ENCODE measurements at places on chromosomes 11 and 22. TPM values are rescaled to one million over a fixed set of nuclear protein-coding genes. Genes with fewer than 3 reads are reported as not detected.
A peak's percentile ranks its signal among the peaks of the same experiment; 100 is the strongest.

Gene BEST1
- total RNA-seq = not detected

Gene OR52I1
- total RNA-seq = not detected

Gene GSTT2B
- total RNA-seq = 0.36 TPM

Gene TRAPPC4
- 141 TPM for total RNA-seq

Gene DGAT2
- 7.3 TPM for total RNA-seq

Gene CHRNA10
- 2.7 TPM for total RNA-seq

Gene SULT4A1
- not detected for total RNA-seq

Gene SLC5A12
- total RNA-seq = not detected

Gene SPDYC
- not detected for total RNA-seq

- no peak for DNase-seq
These were observed 140.6 kb upstream of the RASSF10 start for GRCh38 chr11:12868315-12869073.

DNA sequence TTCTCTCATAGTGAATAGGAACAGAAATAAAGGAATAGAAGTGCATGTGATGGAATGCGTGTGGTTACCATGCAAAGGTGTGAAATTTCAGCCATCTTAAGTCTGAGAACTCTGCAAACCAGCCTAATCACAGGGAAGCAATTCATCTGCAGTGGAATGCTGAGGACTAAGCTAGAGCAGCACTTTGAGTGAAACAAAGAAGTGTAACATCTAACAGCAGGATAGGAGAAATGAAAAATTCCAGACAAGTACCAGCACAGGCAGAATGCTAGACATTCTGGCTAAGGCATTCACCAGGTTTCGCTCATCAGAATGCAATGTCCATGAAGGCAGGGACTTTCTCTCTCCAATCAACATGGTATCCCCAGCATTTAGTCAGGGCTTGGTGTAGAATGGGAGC, 41.2 kb upstream of the SLC36A4 start:
- no peak for DNase-seq

GRCh38 chr11:36566407-36567053, 1.3 kb upstream of the RAG1 start:
- DNase-seq = no peak

- DNase-seq = no peak
These were observed 4.7 kb downstream of the C11orf52 start for GRCh38 chr11:111923351-111923788.

DNA sequence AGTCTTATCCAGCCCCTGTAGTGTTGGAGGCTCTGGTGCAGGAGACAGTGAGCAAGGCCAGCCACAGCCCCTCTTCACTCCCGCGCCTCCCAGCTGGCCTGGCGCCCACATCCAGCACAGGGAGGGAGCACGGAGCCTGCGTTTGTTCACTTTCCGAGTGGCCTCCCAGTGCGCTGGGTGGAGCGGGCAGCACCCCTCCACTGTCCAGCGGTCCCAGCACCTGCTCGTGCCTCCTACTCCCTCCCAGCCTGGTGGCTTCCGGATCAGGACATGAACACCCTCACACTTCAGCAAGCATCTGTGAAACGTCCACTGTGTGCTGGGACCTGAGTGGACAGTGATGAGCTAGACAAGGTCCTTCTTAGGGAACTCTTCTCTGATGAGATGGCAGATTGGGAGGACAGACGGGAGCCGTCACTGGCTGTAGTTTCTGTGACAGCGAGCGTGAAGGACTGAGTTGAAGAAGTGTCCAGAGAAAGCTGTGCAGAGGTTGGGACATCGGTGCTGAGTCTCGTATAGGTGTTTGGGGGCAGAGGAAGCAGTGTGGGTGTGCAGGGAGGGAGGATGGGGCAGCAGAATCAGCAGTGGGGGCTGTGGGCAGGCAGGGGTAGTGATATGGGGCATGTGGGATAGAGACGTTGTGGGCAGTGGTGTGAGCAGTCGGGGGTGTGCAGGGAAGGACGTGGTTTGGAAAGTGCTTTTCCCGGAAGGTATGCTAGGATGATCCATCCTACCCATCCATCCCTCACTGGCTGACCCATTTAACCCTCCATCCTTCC, 256.8 kb downstream of the TBC1D22A start:
- DNase-seq = no peak

DNA sequence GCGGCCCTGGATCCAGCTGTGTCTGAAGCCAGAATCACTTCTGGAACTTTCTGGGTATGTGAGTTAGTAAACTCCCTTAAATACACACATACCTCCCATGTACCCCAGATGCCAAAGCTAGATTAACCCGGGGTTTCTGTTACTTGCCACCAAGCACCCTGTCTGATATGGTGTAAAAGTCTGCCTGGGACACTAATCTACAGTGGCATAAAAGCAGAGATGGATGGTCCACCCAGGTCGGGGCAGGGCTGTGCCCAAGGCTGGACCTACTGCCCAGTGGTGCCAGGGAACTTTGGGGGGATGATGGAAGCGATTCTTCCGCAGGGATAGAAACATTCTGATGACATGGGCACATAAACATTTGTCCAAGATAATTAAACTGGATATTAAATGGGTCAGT, 12.7 kb downstream of the MRGPRF start:
- DNase-seq = no peak

- no peak for DNase-seq
These were observed 10.9 kb upstream of the DGAT2 start for GRCh38 chr11:75757651-75758050.

DNA sequence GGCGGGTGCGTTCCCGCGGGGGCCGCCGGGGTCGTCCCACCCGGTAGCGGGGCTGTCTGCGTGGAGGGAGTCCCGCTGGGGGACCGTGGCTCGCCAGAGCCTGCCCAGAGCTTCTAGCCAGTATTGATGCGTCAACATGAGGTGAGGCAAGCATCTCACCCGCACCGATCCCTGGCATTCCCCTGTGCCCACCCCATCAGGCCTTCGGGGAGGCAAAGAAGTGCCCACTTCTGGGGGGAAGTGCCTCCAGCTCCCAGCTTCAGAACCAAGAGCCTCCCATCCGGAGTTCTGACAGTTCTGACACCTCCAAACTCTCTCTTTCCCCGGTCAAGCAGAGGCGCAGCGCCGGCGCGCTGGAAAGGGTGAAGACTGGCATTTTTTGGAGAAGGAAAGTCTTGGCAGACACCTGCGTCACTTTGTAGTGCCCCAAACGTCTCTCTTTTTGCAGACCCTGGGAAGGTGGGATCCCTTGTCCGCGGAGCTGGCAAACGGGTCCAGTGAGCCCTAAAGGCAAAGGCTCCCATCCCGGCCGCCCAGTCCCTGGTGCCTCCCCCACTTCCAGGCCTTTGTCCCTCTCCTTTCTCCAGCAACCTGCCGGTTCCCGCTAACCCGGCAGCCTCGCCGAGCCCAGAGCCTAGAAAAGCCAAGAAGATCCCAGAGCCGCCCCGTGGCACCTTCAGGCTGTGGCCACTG, 3.2 kb upstream of the PAX6 start:
- DNase-seq = no peak

- peak; percentile 62 for DNase-seq
These were observed 52.9 kb upstream of the RTL6 start for GRCh38 chr22:44550711-44551491.

GRCh38 chr11:32888805-32889204, 3.8 kb upstream of the QSER1 start:
- DNase-seq = no peak

GRCh38 chr11:129930296-129930695, 34.9 kb upstream of the NFRKB start:
- DNase-seq = no peak

GRCh38 chr11:83299681-83300080, 13.5 kb upstream of the CCDC90B start:
- no peak for DNase-seq

DNA sequence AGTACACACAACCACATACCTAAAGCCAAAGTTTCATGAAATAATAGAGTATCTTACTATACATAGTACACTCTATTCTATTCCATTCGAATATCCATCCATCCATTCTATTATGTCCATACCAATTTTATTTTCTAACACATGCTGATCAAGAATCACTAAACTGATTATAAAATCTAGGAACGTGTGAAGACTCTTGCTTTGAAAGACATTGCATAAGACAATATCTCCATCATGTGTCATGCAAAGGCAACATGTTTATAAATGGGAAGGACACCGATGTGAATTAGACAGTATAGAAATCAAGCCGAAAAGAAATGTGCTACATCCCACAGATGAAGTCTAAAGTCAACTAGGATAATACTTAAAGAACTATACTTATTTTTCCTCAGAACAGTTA, 1561.5 kb upstream of the TENM4 start:
- DNase-seq = no peak

GRCh38 chr22:44312766-44313165, at the start of gene SHISAL1:
TSS of gene SHISAL1 (minus strand) at chr22:44312951. CDS start at chr22:44300945, 12,006 bp downstream.
- DNase-seq = no peak

DNA sequence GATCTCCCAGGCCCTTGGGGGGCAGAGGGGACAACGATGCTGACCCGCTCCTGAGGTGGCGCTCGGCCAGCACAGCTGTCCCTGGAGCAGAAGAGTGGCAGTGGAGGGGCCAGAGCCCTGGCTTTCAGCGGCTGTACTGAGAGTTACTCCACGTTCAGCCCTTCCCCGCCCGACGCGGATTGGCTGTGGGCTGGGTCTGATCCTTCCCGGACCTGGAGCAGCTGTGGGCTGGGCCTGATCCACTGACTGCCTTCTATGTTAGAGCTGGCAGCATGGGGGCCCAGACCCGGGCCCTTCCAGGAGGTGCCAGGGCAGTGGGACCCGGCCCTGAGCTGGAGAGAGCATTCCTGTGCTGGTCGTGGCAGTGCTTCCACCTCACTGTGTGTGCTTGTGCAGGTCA, 27.8 kb downstream of the YWHAH start:
- no peak for DNase-seq

- no peak for DNase-seq
These were observed 134.3 kb upstream of the C11orf58 start for GRCh38 chr11:16603890-16604793.

DNA sequence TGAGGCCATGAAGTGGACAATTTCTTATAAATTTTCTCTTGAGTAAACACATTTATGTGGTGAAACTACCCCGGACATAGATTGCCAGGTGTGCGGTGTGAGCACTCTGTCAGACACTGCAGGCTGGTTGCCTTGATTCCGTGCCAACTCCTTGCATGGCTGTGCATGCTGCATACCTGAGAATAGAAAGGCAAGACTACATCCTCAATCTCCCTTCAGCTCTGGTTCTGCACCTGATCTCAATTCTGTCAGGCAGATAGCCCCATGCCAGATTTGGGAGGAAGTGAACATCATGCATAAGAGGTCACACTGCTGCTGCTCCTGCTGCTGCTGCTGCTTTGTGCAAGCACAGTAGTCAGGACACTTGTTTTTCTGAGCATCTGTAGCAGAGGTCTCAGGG, 42.5 kb upstream of the DEUP1 start:
- DNase-seq = no peak

- no peak for DNase-seq
These were observed 17.7 kb upstream of the MICAL2 start for GRCh38 chr11:12092714-12093113.

GRCh38 chr11:77024745-77025144, 9.5 kb upstream of the B3GNT6 start:
- DNase-seq = no peak

DNA sequence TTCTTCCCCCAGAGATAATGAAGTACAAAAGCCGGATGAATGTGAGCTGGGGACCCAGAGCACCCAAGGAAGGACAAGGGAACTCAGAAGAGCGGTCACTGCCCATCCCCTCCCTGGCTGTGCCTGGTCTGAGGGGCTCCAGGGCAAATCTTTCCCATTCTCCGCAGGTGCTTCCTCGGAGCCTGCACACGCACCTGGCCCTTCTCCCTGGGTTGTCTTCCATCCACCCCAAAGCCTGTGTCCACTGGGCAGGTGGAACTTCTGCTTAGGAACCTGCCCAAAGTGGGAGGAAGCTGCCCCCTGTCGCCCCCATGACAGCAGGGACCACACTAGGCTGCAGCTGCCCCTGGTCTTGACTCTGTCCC, 121.0 kb upstream of the FGF3 start:
- DNase-seq = no peak

DNA sequence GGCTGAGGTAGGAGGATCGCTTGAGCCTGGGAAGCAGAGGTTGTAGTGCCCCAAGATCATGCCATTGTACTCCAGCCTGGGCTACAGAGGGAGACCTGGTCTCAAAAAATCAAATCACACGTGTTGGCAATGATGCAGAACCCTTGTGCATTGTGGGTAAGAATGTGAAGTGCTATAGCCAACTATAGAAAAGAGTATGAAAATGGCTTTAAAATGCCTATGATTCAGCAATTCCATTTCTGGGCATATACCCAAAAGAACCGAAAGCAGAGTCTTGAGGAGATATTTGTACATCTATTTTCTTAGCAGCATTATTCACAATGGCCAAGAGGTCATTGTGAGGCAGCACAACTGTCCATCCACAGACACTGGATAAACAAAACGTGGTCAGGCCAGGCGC, 2.6 kb upstream of the FADS3 start:
- DNase-seq = no peak

- DNase-seq = no peak
These were observed 374.8 kb downstream of the MIAT start for GRCh38 chr22:27032091-27032761.

- no peak for DNase-seq
These were observed 71.3 kb upstream of the GRIA4 start for GRCh38 chr11:105538588-105538987.

- DNase-seq = no peak
These were observed 58.7 kb upstream of the SLN start for GRCh38 chr11:107770551-107770951.

- DNase-seq = no peak
These were observed 3.5 kb upstream of the IFITM2 start for GRCh38 chr11:304061-304506.

DNA sequence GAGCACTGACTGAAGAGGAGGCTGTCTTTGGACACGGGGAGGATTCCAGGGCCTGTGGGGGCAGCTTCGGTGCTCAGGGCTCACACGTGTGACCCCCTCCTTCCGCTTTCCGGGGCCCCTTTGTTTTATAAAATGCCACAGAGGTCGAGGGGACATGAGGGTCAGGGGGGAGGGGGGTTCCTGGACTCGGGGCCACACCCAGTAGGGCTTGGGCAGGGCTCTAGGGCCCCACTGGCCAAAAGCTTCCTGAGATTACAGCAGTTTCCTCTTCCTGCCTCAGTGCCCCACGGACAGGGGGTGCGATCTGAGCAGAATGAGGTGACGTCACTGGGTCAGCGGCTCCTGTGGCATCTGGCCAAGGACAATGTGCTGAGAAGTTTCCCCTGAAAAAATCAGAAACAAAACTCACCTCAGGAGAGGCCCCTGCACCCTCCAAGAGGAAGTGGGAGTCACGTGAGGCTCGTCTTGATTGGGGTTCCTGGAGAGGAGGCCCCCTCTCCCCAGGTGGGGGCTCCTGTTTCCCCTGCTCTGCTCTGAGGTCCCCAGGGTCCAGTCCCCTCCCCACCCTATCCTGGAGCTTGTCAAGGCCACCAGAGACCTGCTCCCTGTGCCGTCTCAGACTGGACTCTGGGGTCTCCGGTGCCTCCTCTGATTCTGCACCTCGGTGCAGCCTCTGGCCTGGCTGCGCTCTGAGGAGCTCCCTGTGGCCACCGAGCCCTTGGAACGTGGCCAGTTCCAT, 6.4 kb upstream of the IFITM3 start:
- DNase-seq = peak; percentile 87
